Articular chondrocyte of knee joint (primary cell): ENCODE measurements at places on chromosomes 12 and 14. TPM values are rescaled to one million over a fixed set of nuclear protein-coding genes. Genes with fewer than 3 reads are reported as not detected.

DLGAP5 gene
- total RNA-seq: 21.4 and 27.6 TPM in 2 replicates

ADAM21 gene
- total RNA-seq: 0.32 and 0.52 TPM in 2 replicates

OASL gene
- total RNA-seq: 0.52 and 1.5 TPM in 2 replicates

FAM186B gene
- total RNA-seq: 0.39 and 0.54 TPM in 2 replicates

GPR68 gene
- 8.0 and 13.2 TPM in 2 replicates for total RNA-seq

HCAR3 gene
- not detected in 2 replicates for total RNA-seq

ORMDL2 gene
- 12.9 TPM in 2 replicates for total RNA-seq

TSHR gene
- total RNA-seq: under 0.01 and 0.13 TPM in 2 replicates

RAD9B gene
- total RNA-seq: 1.3 and 1.4 TPM in 2 replicates

SLC6A13 gene
- total RNA-seq: 0.32 TPM in 1 of 2 replicates, not detected in the other

THTPA gene
- total RNA-seq: 24.0 and 25.0 TPM in 2 replicates

PLEKHG7 gene
- not detected in 2 replicates for total RNA-seq

CELA1 gene
- total RNA-seq: not detected in 2 replicates

CCDC196 gene
- total RNA-seq: not detected in 2 replicates

ISM2 gene
- 0.13 and 0.22 TPM in 2 replicates for total RNA-seq

SPTB gene
- total RNA-seq: 0.11 and 0.13 TPM in 2 replicates

MYO1A gene
- total RNA-seq: 0.32 TPM in 1 of 2 replicates, not detected in the other

SLC10A1 gene
- not detected in 2 replicates for total RNA-seq

RAD51AP1 gene
- 6.4 and 11.8 TPM in 2 replicates for total RNA-seq

POTEM gene
- not detected in 2 replicates for total RNA-seq

SDSL gene
- total RNA-seq: 6.7 and 8.8 TPM in 2 replicates

PCED1B gene
- 0.13 and 0.43 TPM in 2 replicates for total RNA-seq

AICDA gene
- not detected in 2 replicates for total RNA-seq

CACNB3 gene
- total RNA-seq: 16.9 and 21.4 TPM in 2 replicates

TROAP gene
- total RNA-seq: 7.8 and 9.7 TPM in 2 replicates

RNASE3 gene
- total RNA-seq: not detected in 2 replicates

IKBIP gene
- 74.7 and 77.1 TPM in 2 replicates for total RNA-seq

FLRT2 gene
- 23.1 and 36.0 TPM in 2 replicates for total RNA-seq

FAM181A gene
- not detected in 2 replicates for total RNA-seq

CD4 gene
- 2.3 and 4.3 TPM in 2 replicates for total RNA-seq

KRT6C gene
- total RNA-seq: not detected in 2 replicates

ST8SIA1 gene
- total RNA-seq: 10.1 and 17.4 TPM in 2 replicates

SYNDIG1L gene
- total RNA-seq: under 0.01 TPM in 1 of 2 replicates, not detected in the other

CMKLR1 gene
- total RNA-seq: 68.3 and 121 TPM in 2 replicates

AHSA1 gene
- 68.2 and 77.9 TPM in 2 replicates for total RNA-seq

PPP1R36 gene
- 1.3 and 2.4 TPM in 2 replicates for total RNA-seq

BAZ1A gene
- 31.2 and 32.1 TPM in 2 replicates for total RNA-seq

MYF6 gene
- total RNA-seq: not detected in 2 replicates

KRT79 gene
- not detected in 2 replicates for total RNA-seq

SOAT2 gene
- under 0.01 and 0.11 TPM in 2 replicates for total RNA-seq

ITFG2 gene
- total RNA-seq: 17.2 and 20.0 TPM in 2 replicates

E2F7 gene
- total RNA-seq: 1.2 and 3.1 TPM in 2 replicates

SLC24A4 gene
- under 0.01 TPM in 2 replicates for total RNA-seq

MYF5 gene
- not detected in 2 replicates for total RNA-seq

FBXO21 gene
- 43.2 and 54.6 TPM in 2 replicates for total RNA-seq

BLTP3B gene
- 73.8 and 81.8 TPM in 2 replicates for total RNA-seq

COX8C gene
- total RNA-seq: not detected in 2 replicates

GPR135 gene
- total RNA-seq: 6.5 and 8.6 TPM in 2 replicates

LRP10 gene
- 97.4 and 113 TPM in 2 replicates for total RNA-seq

PTPRB gene
- under 0.01 and 0.32 TPM in 2 replicates for total RNA-seq

SERPINA6 gene
- not detected in 2 replicates for total RNA-seq
